HL-60 (cell line): ENCODE measurements at places on chromosomes 4 and X.

- no peak for DNase-seq
Measured at GRCh38 chr4:173237152-173237551, 68.5 kb downstream of the GALNT7 start.

DNA sequence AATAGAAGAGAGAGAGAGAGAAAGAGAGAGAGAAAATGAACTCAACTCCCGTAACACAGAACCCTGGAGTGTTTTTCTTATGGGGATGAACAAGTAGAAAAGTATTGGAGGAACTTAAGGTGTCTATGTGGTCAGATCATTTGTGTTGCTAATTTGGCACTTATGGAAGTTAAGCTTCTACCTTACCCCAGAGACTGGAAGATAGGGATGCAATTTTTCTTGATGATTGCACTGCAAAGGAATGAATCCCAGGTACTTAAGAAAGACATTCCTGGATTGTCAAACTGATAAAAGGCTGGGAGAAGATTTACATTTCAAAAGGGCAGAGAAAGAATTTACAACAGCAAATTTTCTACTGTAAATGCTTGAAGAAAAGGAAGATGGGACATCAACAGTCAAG is 57.2 kb downstream of the MAP9 start:
- DNase-seq: no peak

GRCh38 chr4:56231410-56231809 is 155.9 kb downstream of the AASDH start:
- DNase-seq: no peak

DNA sequence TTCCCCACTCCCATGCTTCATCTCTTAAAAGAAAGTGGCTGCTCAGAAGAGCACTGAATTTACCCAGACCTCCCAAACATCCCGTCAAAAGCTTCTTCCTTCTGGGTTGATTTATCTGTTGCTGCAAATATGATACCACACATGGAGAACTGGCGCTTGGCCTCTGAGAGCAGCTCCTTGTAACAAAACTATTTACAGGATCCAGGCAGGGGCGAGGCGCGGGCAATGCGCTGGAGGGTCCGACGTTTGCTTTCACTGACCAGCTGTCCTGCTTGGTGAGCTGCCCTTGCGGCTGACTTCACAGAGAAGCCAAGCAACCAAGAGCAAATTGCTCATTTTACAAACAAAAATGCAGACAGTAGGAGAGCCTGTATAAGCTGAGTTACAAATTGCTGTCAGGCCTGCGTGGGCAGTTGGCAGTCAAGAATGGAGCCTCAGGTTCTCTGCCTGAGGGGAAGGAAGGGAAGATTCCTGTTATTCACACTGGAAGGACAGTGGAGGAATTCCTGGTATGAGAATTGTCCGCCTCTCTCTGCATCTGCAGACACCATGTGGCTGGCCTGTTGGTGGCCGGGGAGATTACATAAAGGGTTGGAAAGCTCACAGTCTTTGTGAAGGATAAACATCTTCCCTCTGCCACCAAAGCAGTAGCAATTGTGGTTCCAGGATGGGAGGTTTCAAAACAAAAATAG is 192.2 kb upstream of the LEF1 start:
- DNase-seq: no peak

DNA sequence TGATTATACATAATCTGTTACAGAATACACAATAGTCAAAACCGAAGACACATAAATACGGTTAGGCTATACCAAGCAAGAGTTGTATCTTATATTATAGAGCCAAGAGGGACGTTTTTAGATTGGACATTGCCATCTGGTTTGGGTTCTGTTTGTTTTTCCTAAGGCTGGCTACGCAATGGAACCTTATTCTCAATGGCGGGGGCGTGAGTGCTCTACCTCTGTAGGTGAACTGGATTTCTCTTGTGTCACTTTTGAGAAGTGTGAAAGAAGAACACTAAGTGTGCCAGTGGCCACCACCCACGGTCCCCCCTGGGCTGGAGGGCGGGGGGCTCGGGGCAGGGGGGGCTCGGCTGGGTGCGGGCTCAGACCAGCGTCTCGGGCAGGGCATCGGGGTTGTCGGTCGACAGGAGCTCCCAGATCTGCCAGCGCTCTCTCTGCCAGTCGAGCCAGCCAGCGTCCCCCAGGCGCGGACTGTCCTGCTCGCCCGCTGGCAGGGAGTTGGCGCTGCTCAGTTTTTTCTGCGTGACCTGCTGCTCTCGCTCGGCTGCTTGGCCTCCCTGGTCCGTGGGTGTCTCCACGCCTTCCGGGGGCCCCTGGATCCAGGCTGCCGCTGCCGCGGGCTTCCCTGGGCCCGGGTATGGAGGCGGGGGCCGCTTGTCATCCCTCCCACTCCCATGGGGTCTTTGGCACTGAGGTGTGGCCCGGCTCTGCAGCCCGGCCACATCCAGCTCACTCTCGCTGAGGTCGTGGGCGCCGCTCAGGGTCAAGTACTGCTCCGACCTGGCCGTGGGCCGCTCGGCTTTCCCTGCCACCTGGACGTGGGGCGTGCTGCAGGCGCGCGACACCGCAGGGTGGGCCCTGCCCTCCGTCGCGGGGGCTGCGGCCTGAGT is 27.6 kb downstream of the HCCS start:
- DNase-seq: no peak

DNA sequence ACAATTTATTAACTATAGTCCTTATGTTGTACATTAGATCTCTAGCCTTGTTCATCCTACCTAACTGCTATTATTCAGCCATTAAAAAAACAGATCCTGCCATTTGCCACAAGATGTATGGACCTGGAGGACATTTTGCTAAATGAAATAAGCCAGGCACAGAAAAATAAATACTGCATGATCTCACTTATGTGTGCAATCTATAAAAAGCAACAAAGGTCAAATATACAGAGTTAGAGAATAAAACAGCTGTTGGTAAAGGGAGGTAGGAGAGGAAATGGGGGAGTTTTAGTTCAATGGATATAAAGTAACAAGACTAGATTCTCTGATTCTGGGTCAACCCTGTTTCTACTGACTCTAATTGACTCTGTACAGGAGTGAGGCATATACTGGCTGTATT is 103.3 kb upstream of the FAM9C start:
- no peak for DNase-seq

DNA sequence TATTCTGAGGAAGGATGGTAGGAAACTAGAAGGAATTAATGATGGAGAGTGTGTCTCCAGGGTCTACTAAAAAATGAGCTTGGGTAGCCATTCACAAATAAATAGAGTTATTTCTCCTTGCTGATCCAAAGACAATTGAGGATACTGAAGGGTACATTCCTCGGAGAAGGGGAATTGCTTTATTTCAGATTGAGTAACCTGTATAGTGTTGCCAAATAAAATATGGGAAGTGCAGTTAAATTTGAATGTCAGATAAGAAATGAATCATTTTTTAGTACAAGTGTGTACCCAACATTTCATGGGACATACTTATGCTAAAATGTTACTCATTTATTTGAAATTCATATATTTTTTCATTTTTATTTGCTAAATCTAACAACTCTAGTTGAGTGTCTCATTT is 16.0 kb upstream of the VSIG1 start:
- no peak for DNase-seq

GRCh38 chr4:7531640-7531994 is 96.9 kb upstream of the PSAPL1 start:
- no peak for DNase-seq

DNA sequence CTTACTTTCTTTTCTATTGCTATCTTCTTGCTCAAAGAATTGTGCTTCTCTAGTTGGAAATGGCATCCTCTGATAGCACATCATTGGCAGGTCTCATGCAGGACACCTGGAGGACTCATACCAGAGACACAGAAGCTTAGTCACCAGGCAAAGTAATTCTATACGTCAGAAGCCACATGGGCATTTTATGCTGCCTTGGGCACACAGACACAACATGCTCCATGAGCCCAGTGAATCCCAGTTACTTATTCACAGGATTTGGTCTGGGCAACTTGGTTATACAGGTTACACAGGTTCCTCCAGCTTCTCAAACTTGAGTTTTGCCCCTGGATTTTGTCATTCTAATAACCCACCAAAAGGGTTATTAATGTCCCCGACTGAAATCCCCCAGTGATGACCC is 7.1 kb downstream of the RASSF6 start:
- no peak for DNase-seq

DNA sequence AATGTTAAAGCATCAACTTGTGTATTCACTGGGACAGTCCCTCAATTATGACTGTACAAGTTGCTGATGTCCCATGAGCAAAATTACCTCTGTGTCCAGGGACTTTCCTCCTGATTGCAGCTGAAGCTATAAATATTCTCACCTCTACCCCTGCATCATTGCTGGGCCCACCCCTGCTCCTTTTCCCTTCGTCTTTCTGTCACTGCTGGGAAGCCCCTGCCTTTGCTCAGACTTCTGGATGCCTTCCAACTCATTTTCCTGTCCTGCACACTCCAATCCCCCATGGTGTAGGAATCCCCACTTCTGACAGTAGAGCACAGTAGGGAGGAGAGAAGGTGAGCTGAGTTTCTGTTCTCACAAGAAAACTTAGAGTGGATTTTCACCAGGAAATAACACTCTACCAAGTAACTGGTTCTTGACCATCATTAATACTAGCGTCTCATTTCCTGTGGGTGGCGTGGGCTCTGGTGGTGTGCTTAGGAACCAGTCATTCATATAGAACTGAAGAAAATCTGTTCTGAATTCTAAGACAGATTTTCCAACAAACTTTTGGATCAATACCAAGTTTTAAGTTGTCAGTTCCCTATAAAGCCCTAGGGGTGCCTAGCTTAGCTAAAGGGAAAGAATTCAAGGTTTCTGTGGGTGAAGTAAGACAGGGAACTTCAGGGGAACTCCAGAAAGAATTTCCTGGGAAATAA is 136.2 kb upstream of the MED14 start:
- DNase-seq: no peak

- no peak for DNase-seq
Measured at GRCh38 chr4:109574443-109574850, 14.4 kb downstream of the MCUB start.

- DNase-seq: no peak
Measured at GRCh38 chr4:73801692-73802091, 34.8 kb upstream of the CXCL6 start.
